ENCODE measurements at places on chromosomes 6 and 20.

GRCh38 chr6:111838749-111839484 lies 34.3 kb downstream of the FYN start:
- DNase-seq, result no peak

DNA sequence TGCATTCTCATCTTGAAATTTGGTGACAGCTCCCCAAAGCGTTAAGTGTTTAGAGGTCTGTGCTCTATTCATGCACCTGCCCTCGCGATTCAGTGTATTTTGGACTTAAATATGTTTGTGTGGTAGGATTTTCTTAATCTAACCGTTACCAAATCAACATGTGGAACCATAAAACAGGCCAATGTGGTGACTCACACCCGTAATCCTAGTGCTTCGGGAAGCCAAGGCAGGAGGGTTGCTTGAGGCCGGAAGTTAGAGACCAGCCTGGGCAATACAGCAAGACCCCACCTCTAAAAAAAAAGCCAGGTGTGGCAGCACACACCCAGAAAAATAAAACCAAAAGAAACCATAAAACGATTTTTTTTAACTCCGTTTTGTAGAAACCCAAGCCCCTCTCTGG lies 31.5 kb downstream of the PYGB start:
- DNase-seq, result no peak

GRCh38 chr6:44733126-44733525 lies 345.6 kb downstream of the CDC5L start:
- no peak for DNase-seq

- DNase-seq, result no peak
Measured at GRCh38 chr6:39546731-39547130, 178.5 kb downstream of the KIF6 start.

DNA sequence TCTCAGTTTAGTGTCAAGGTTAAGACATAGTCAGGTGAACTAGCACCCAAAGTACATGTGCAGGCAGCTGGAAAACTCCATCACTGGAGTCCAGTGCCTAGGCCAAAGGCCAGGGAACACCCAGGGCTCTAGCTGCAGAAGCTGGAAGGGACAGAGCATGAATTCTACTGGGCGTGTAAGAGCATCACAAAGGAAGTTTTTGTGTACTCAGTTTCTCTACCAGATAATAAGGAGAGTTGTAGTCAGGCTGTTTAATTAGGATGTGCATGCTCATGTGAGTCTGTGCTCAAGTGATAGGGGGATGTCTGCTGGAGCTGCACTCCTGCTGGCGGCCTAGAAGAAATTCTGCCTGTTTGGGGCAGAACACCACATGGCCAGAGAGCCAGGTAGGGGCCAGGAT lies 8.1 kb downstream of the L3MBTL1 start:
- DNase-seq, result no peak

DNA sequence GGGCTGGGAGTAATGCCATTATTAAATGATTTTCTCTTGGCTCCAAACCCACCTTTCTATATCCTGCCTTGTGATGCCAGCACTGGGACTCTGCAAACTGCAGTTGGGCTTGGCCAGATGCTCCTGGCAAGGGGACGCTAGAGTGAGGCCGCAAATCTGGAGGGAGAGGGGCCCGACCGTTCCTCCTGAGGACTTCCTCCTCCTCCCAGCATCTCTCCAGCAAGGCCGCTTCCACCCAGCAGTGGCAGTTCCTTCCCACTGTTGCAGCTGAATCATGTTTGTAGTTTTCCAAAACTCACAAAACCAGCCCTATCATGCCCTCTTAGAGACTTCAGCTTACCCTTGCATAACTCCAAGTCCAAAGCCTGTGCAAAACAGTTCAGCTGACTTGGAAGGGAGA lies 244.4 kb downstream of the FOXA2 start:
- no peak for DNase-seq

DNA sequence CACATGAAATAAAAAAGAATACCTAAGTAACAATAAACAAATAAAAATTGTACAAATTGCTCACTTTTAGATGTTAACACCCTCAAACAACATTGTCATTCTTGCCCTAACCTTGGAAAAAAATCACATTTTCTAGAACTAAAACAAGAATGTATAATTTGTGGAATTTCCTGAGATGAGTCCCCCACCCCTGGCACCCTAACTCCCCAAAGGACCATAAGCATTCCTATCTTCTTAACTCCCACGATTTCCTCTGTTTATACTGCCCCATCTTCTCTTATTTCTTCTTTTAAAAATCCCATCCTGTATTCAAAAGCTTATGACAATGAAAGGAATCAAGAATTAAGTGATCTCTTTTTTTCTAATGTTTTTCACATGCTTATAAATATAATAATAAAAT lies 70.9 kb downstream of the IBTK start:
- DNase-seq, result no peak

- no peak for DNase-seq
Measured at GRCh38 chr6:151307501-151307900, 67.7 kb downstream of the AKAP12 start.

DNA sequence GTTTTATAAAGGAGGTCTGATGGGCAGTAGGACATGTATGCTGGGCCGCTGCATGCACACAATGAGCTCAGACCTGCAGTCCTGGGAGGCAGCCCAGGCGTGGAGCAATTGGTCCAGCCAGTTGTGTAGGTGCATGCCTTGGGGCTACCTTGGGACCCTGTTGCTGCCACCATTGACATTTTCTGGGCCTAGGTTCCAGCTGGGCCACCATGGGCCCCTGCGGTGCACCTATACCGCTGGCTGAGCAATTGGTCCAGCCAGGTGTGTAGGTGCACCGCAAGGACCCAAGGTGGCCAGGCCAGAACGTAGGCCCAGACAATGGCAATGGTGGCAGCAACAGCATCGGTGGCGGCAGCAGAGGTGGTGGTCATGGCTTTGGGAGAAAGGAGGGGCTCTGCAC lies 143.9 kb downstream of the PXDC1 start:
- DNase-seq, result no peak

- DNase-seq, result no peak
Measured at GRCh38 chr6:149139782-149140136, 177.8 kb upstream of the TAB2 start.

DNA sequence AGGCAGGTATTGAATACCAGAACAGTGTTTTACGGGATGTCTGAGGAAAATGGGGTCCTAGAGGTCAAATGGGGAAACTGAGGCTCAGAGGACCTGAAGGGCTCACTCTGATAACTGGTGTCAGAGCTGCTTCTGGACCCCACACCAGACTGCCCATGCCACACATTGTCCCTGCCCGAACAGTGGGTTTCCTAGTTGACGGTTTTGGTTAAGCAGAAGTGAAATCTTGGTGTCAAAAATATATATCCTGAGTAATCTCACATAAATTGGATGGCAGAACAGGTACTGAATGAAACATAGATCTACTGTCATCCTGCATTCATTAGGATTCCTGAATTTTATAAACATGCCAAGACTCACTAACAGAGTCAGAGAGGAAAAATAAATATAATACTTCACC lies 16.3 kb downstream of the NOX3 start:
- no peak for DNase-seq

GRCh38 chr20:63652192-63652980 lies 838 bp downstream of the STMN3 start:
- no peak for DNase-seq

- no peak for DNase-seq
Measured at GRCh38 chr20:35307666-35308653, 15.7 kb upstream of the FAM83C start.

DNA sequence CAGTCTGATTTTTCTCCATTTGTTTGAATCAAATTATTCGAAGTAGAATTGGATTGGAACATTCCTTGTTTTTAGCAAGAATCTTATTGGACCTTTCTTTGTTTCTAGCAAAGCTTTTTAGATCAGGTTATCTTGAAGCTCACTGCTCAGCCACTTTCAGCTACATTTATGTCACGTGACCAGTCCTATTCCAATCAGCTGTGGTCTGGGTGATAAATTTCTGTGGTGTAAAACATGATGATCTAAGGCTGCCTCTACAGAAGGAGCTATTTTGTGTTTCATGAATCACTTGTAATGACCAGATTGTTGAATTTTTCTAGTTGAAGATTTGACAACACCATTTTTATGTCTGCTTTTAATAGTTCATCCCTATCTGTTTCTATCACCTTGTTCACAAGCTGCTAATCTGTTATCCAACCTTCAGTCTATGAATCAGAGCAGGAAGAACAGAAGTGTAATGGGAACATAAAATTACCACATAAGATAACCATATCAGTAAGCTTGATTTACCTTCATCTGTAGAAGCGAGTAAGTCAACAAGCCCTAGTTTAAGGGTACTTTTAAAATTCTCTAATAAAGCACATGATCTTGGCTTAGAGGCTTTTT lies 101.0 kb upstream of the MAP3K7 start:
- DNase-seq, result no peak

DNA sequence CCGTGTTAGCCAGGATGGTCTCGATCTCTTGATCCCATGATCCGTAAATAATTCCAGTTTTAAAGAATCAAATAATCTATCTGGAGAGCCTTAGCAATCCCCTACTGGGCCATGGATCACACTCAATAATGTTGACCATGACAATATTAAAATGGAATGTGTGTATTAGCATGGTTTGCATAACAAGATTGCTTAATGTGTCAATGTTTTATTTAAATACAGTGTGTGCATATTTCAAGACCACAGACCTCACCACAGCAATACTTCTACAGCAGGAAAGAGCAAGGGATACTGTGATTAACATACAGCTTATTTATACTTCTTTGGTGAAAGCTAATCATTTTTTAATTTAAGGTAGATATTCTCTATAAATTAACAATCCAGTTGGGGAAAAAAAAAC lies 470.4 kb downstream of the TFAP2B start:
- no peak for DNase-seq

DNA sequence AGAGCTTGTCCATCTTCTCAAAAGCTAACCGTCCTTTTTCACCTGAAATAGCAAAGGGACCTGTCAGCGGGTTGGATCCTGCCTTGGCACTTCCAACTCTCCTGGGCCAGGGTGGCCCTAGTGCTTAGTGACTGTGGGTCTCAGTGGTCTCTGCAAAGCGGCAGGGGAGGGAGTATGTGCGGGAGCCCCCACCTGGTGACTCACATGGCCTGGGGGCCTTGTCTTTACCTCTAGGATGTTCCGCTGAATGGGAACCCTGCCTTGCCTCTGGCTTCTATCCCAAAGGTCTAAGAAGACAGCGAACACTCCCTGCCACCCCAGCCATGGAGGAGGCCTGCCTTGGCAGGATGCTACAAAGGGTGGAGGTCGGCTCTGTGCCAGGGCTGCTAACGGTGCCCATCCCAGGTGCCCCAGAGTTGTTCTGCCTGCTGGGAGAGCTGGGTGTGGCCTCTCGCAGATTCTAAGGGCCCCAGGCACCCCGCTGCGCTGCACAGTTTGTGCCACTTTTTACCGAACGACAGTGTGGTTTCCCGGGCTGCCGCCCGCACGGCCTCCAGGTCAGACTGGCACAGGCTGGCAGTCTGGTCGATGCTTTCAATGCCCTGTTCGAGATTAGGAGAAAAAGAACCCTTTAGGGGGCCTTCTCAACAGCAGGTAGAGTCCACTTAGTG lies 77.2 kb downstream of the PTPN1 start:
- DNase-seq, result no peak

DNA sequence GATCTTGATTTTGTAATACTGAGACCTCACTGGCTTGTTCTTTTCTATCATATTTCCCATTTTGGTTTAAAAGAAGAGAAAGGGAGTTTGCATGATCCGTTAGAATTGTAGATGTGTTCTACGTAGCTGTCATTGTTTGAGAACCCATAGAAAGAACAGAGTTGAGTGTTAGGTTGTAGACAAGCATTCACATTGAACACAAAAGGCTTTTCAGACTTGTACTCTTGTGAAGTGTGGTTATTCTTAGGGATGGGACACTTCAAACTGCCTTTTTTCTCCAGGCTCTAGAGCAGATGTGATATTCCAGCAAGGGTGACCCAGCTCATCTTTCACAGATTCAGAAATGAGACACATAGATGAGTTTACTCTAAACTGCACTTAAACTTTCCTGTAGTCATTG lies 19.9 kb downstream of the FOXO3 start:
- DNase-seq, result no peak

GRCh38 chr20:10769700-10770099 lies 95.9 kb upstream of the JAG1 start:
- DNase-seq, result no peak

- no peak for DNase-seq
Measured at GRCh38 chr6:37321101-37321500, 32.7 kb upstream of the RNF8 start.

DNA sequence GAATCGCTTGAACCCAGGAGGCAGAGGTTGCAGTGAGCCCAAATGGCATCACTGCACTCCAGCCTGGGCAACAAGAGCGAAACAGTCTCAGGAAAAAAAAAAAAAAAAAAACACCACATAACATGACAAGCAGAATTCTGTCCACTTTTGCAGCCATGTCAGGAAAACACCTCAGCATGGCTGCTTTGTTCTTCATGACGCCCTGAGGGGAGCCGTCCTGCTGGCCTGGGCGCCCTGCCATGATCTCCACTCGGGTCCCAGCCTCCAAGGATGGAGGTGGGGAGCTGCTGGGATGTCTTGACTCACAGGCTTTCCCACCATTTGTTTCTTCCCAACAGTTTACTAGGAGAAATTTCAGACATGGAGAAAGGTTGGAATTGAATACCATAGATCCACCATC lies 42.2 kb downstream of the SNX9 start:
- DNase-seq, result no peak
